ENCODE measurements at places on chromosomes 6 and 20. TPM values are rescaled to one million over a fixed set of nuclear protein-coding genes. Genes with fewer than 3 reads are reported as not detected.

- no peak for DNase-seq
- no peaks in the 10 kb centered on the region for H3K27me3 ChIP-seq
- H3K36me3 ChIP-seq, result peaks cover 2% of the 10 kb centered on the region
Observed at GRCh38 chr6:106609699-106610098, 19.6 kb downstream of the RTN4IP1 start.

The HAO1 gene
- 163 TPM for total RNA-seq

DNA sequence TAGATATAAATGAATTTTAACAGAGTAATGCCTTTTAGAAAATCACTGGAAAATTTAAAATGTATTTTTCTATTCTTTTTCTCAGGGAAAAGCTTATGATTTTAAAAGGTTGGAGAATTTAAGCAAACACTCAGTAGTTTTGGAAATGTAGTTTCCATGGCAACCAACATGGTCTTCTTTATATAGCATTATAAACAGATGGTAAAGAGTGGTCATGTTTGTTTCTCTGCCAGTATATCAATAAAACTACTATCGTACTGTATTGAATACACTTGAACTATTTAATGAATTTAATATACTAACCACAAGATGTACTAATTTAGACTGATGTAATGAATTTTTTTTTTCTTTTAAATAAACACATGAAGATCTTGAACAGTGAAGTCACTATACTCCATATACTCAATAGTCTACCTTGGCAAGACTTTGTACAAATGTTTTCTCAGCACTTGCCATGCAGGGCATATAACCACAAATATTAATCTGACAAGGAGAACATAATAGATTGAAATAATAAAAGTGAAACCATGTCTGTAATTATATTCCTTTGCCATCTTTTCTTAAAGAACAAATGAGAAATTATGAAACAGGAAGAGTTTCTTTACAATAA is 105.5 kb downstream of the PDSS2 start:
- no peaks in the 10 kb centered on the region for H3K4me1 ChIP-seq
- no peak overlapping the region for H3K4me3 ChIP-seq
- no peaks in the 10 kb centered on the region for H3K27me3 ChIP-seq
- DNase-seq, result no peak
- no peaks in the 10 kb centered on the region for H3K36me3 ChIP-seq

The EMILIN3 gene
- total RNA-seq, result 0.17 TPM

- peaks cover 69% of the 10 kb centered on the region for H3K36me3 ChIP-seq
- H3K27me3 ChIP-seq, result no peaks in the 10 kb centered on the region
- H3K27ac ChIP-seq, result no peak overlapping the region
- H3K4me1 ChIP-seq, result peaks cover 4% of the 10 kb centered on the region
Observed at GRCh38 chr20:46063652-46064054, 26.1 kb downstream of the NCOA5 start.

The ACTL10 gene
- 0.50 TPM for total RNA-seq

DNA sequence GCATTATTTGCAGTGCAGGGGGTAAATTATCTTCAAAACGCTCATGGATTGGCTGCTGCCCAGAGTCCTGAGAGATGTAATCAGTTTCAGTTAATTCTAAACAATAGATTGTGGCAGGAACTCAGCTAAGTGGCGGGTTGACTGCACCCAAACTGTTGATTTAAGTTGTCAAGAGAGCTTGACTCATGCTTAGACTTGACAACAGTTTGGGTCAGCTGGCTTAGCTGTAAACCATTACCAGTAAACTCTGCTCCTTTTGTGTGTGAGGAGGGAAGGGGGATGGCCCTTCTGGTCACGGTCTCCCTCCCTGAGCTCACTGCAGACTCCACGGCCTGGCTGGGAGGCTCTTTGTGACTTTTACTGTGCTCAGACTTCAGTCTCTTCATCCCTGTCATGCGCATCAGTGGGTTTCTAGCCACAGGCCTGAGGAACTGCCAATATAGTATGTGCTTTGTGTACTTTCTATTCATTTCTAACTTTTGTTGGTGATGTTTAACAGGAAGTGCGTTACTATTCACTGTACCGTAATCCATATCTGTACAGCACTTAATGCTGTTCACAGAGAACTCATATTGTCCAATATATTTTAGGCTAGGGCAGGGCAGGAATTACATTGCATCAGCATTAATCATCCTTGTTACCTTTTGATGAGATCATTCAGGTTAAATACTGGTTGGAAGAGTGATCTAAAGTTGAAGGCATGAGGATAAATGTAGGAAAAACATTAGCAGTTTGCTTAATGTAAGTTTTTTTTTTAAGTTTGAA is 488.3 kb downstream of the CDKAL1 start:
- H3K27me3 ChIP-seq, result no peaks in the 10 kb centered on the region
- no peak overlapping the region for H3K27ac ChIP-seq
- H3K36me3 ChIP-seq, result no peaks in the 10 kb centered on the region
- peaks cover 7% of the 10 kb centered on the region for H3K4me1 ChIP-seq

The MSH5 gene
- total RNA-seq, result 5.9 TPM

- no peak overlapping the region for H3K4me3 ChIP-seq
- H3K27me3 ChIP-seq, result no peaks in the 10 kb centered on the region
- no peak overlapping the region for H3K27ac ChIP-seq
- H3K36me3 ChIP-seq, result no peaks in the 10 kb centered on the region
Observed at GRCh38 chr6:159989492-159990480, 20.9 kb downstream of the IGF2R start.

DNA sequence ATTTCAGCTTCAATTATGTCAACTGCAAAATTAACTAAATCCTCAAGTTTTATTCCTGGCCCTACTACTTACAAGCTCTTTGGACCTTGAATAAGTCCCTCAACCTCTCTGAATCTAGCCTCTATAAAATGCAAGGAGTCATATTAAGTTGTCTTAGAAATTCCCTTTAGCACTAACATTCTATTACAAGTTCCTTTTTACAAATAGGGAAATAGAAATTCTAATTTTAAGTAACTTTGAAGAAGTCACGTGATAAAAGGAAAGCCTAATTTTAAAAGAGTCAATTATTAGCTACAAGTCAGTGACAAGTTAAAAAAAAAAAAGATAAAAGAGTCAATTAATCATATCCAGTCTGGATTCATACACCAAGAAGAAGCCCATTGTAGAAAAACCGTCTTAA is 24.6 kb upstream of the GTF3C6 start:
- DNase-seq, result no peak
- no peak overlapping the region for H3K4me3 ChIP-seq
- H3K27ac ChIP-seq, result no peak overlapping the region

DNA sequence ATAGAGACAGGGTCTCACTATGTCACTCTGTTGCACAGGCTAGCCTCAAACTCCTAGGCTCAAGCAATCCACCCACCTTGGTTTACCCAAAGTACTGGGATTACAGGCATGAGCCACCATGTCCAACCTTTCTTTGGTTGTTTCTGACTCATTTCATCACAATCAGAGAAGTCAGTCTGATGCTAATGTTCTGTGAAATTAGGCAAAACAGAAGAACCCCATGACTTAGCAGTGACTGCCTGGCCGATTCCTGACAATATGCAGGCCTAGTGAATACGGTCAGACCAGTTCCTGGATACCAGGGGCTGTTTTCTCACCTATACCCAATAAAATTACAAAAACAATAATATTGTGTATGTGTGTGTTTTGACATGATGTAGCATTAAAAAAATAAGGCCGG is 58.8 kb upstream of the BTN3A2 start:
- H3K4me3 ChIP-seq, result no peak overlapping the region
- no peak for DNase-seq
- H3K36me3 ChIP-seq, result no peaks in the 10 kb centered on the region
- no peak overlapping the region for H3K27ac ChIP-seq
- no peaks in the 10 kb centered on the region for H3K4me1 ChIP-seq

DNA sequence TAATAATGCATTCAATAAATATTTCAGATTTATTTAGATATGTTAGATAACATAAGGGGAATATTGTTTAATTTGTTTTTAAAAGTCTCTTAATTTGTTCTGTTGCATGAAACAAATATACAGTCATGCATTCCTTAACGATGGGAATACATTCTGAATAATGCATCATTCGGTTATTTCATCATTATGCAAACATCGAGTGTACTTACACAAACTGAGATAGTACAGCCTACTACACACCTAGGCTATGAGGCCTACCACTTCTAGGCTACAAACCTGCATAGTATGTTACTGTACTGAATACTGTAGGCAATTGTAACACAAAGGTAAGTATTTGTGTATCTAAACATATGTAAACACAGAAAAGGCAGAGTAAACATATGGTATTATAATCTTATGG is 118.7 kb downstream of the EPHA7 start:
- no peaks in the 10 kb centered on the region for H3K27me3 ChIP-seq
- no peak overlapping the region for H3K4me3 ChIP-seq
- DNase-seq, result no peak
- no peaks in the 10 kb centered on the region for H3K36me3 ChIP-seq
- no peak overlapping the region for H3K27ac ChIP-seq

DNA sequence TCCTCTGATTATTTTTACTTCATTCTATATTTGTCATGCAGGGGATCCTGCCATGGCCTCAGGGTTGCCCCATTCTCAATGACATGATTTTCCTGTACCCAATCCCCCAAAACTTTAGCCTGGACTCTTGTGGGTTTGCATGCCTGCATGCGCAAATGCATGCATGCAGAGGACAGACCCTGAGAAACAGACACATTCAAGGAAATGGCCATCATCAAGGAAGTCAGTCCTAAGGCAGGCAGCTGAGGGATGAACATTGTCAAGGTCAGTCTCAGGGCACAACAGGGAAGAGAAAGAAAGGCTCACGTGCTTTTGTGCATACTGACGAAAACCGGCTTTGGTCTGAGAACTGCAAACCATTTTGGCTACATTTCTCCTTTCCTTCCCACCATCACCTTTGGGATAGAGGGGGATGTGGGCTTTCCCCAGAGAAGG is 13.1 kb downstream of the NEDD9 start:
- H3K4me3 ChIP-seq, result no peak overlapping the region
- H3K36me3 ChIP-seq, result no peaks in the 10 kb centered on the region
- H3K27ac ChIP-seq, result peak overlapping the region; percentile 66
- no peak for DNase-seq
- peaks cover 25% of the 10 kb centered on the region for H3K4me1 ChIP-seq
- no peaks in the 10 kb centered on the region for H3K27me3 ChIP-seq

DNA sequence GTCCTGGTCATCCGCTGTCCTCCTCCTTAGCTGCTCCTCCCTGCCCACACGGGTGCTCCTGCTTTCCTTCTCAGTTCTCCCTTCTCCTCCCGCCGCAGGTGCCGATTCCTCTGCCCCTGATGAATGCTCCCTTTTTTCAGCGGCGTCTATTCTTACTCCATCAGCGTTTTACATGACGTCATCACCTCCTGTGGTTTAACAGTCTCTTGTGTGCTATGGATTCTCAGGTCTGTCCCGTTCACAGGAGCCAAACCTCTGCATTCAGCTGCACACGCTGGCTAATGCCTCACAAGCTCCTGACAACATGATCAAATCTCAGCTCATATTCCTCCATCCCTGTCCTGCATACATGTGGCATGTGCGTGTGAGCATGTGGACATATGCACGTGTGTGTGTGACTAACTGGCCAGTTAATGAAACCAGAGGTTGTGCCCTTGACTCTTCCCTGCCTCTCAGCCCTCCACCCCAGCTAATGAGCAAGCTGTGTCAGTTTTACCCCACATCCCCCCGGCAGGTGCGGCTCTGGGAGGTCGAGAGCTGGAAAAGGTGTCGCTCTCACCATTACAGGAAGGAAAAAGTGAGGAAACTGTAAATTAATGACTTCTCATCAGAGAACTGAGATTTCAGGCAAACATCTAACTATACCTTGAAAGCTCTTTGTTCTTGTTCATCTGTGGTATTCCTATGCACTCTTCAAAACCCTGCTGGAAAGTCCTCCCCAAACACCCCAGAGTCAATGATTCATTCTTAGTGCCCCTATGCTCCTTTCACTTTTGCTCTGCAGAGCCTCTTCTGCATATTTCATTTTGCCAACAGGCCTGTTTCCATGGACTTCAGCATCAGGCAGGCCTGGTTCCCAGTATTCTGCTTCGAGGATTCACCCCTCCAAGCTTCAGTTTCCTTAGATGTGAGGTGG is 163.1 kb downstream of the TTLL2 start:
- H3K4me1 ChIP-seq, result peaks cover 13% of the 10 kb centered on the region
- no peak overlapping the region for H3K27ac ChIP-seq
- no peak for DNase-seq
- H3K36me3 ChIP-seq, result no peaks in the 10 kb centered on the region
- no peaks in the 10 kb centered on the region for H3K27me3 ChIP-seq

DNA sequence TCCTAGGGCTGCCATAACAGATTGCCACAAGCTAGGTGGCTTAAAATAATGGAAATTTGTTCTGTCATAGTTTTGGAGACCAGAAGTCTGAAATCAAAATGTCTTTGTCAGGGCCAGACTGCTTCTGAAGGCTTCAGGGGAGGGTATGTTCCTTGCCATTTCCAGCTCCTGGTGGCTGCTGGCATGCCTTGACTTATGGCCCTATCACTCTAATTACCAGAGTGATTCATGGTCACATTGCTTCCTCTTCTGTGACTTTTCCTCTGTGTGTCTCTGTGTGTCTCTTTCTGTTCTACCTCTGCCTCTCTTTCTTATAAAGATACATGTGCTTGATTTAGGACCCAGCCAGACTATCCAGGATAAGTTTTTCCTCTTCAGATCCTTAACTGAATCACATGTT is 635.2 kb upstream of the IMPG1 start:
- no peak overlapping the region for H3K27ac ChIP-seq
- H3K4me1 ChIP-seq, result no peaks in the 10 kb centered on the region
- H3K27me3 ChIP-seq, result no peaks in the 10 kb centered on the region
- no peak for DNase-seq
- no peaks in the 10 kb centered on the region for H3K36me3 ChIP-seq

DNA sequence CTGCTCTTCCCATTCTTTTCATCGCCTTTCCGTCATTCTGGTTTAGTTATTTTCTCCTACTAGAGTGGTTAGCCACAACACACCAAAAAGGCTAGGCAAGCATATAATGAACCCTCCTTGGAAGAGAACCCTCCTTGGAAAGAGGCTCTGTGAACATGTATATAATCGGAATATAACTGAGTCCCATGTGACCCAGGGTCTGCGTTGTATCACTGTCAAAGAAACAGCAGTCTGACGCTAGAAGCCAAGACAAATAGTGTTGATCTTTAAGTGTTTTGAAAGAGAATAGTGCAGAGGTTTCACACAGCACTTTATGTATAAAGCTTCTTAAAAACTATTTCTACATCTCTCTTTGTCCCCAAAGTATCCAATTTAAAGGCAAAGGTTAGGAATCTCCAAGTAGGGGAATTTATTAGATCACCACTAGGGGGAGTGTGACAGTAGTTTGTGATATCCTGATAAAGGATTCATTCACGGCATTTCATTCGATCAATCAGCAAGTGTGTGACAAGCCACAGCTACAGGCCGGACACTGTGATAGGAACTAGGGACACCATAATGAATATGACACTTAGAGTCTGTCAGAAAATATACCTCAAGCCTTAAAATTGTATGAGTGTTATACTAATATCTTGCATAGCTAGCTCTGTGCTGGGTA is 395.3 kb downstream of the CD109 start:
- H3K4me1 ChIP-seq, result peaks cover 5% of the 10 kb centered on the region
- no peak overlapping the region for H3K4me3 ChIP-seq

GRCh38 chr6:159093609-159094443 is 49.0 kb upstream of the TAGAP start:
- H3K27me3 ChIP-seq, result no peaks in the 10 kb centered on the region
- H3K27ac ChIP-seq, result no peak overlapping the region
- no peaks in the 10 kb centered on the region for H3K4me1 ChIP-seq

The DSP gene
- 41.2 TPM for total RNA-seq

The MYLK2 gene
- not detected for total RNA-seq

The CDKAL1 gene
- 9.8 TPM for total RNA-seq

Measured in liver (tissue), 10 donors.